ENCODE measurements at places on chromosomes 13 and 19.
A peak's percentile ranks its signal among the peaks of the same experiment; 100 is the strongest.

DNA sequence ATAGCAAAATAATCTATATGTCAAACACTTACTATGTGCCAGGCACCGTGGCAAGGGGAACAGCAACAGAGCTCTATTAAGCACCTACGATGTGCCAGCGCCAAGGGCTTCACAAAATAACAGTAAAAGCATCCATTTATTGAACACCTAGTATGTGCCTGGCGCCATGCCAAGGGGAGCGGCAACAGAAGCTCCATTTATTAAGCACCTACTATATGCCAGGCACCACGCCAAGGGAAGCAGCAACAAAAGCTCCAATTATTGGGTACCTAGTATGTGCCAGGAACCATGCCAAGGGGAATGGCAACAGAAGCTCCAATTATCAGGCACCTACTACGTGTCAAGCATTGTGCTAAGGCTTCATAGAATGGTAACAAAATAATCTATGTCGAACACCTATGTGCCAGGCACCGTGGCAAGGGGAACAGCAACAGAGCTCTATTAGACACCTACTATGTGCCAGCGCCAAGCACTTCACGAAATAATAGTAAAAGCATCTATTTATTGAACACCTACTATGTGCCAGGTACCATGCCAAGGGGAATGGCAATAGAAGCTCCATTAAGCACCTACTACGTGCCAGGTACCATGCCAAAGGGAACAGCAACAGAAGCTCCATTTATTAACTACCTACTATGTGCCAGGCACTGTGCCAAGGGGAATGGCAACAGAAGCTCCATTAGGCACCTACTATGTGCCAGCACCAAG is 107.7 kb downstream of the PTPRS start:
- no peak for DNase-seq

DNA sequence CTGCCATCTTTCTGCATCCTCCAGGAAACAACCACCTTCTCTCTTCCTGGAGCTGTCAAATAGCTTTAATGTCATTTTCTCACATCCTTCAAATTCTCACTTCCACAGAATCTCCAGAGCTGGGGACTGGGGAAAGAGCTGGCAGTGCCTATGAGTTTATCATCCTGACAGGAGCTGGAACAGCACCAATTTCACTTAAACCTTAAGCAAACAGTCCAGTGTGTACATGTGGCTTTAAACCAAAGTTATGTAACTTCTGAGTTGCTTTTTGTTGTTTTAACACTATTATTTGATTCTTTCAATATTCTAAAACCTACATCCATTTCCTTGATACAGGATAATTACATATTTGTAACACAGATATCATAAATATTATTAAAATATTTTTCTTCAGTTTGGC is 331.5 kb upstream of the ARGLU1 start:
- no peak for DNase-seq

- DNase-seq = no peak
Measured at GRCh38 chr19:5514001-5514400, 53.8 kb downstream of the TINCR start.

GRCh38 chr19:48405010-48405659 is 11.7 kb downstream of the GRIN2D start:
- DNase-seq = no peak

DNA sequence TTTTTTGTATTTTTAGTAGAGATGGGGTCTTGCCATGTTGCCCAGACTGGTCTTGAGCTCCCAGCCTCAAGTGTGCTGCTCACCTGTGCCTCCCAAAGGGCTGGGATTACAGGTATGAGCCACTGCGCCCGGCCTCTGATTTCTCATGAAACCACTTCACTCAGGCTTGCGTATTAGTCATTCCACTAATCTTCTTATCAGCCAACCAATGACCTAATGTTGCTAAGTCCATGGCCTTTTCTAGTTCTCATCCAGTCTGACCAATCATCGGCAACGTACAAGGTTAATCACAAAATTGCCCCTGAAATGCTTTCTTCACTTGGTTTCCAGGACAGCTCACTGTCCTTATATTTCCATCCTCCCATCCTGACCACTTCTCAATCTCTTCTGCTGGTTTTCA is 605.3 kb upstream of the SLC10A2 start:
- DNase-seq = no peak

DNA sequence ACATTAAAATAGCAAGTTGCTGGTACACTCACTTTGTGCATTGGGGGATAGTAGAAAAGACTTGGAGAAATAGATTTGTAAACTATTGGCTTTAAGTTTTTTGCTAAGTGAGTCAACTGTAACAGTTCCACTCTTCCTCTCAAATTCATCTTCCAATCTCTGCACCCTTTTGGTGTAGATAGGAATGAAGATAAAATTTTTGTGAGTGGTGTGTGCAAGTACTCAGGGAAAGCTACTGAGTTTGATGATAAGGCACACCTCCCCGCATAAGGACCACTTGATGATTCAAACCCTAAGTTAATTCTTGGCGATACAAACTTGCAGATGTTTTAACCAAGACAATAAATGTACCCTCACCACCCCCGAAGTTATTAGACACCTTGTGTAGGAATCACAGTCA is 168.3 kb upstream of the SLITRK1 start:
- DNase-seq = no peak

- DNase-seq = no peak
Measured at GRCh38 chr19:17457616-17458015, 3.1 kb downstream of the NXNL1 start.

GRCh38 chr19:6692027-6692426 is 22.1 kb upstream of the TNFSF14 start:
- no peak for DNase-seq

- no peak for DNase-seq
Measured at GRCh38 chr13:102715447-102715846, 20.6 kb upstream of the METTL21C start.

GRCh38 chr19:7652061-7652641 is 15.2 kb downstream of the STXBP2 start:
- DNase-seq = peak; percentile 57

GRCh38 chr13:77565635-77566034 is 30.1 kb downstream of the SCEL start:
- DNase-seq = peak; percentile 26

- no peak for DNase-seq
Measured at GRCh38 chr13:48641404-48641803, 12.3 kb upstream of the CYSLTR2 start.

DNA sequence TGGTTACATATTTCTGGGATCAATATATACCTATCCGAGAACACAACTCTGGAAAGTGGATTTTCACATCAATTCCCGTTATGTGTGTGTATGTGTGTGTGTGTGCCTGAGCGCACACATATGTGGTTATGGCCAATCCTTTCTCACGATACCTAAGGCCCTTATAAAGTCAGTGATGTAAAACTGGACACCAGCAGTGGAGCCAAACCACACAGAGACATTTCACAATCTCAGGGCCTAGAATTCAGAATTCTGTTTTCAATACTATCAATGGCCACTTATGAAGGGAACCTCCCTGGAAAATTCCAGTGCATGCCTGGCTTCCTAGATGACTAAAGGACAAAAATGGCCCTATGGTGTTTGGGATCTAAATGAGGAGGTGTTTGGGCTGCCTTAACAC is 187.3 kb upstream of the UBL3 start:
- no peak for DNase-seq

- DNase-seq = no peak
Measured at GRCh38 chr13:60035874-60036273, 127.9 kb downstream of the DIAPH3 start.

GRCh38 chr13:91902291-91902690 is 503.9 kb downstream of the GPC5 start:
- no peak for DNase-seq

GRCh38 chr13:101712026-101712348 is 259.5 kb downstream of the ITGBL1 start:
- no peak for DNase-seq

DNA sequence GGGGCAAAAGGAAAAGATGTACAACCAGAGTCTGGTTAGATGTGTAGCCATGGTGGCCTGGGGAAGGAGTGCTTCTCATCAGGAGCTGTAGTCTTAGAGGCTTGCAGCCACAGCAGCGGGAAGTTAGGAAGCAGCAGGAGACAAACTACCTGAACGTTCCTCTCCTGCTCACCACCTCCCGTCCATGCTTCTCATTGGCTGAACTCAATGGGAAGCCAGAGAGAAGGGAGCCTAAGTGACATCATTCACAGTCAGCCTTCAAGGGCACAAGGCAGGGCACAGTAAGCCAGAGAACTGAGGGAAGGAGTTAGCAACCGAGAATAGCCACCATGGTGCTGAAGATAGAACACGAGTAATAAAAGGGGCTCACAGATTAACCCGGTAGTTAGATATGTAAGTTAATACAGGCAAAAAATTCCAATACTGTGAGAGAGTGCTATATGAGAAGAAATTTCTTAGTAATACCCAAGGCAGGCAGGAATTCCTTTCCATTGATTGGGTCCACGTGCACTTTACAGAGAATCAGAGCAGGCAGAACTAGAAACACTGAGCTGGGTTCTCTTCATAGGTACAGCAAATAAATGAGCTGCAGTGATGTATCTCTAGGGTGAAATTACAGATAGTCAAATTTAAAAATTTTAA is 391.5 kb upstream of the DACH1 start:
- DNase-seq = no peak

Measured in HT1080 (cell line).